ENCODE measurements at places on chromosomes 3 and 15. TPM values are rescaled to one million over a fixed set of nuclear protein-coding genes. Genes with fewer than 3 reads are reported as not detected.
A peak's percentile ranks its signal among the peaks of the same experiment; 100 is the strongest.

GRCh38 chr3:55556619-55557537 is 69.8 kb upstream of the WNT5A start:
- no peak for DNase-seq

DNA sequence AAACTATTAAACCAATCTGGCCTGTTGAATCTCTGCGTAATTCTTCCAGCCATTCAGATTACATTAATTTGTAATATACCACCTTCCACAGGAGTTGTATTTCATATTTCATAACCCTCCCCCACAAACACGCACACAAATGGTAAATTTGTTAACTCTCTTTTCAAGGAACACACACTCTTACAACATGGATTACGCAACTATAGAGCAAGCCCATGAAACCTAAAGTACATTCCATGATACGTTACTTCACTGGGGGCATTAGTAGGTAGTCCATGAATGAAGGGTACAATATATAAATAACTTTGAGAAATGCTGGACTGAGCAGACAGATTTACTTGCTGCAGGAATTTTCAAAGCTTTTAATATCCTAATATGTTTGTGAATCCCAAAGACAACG is 65.0 kb downstream of the TRIM69 start:
- no peak for DNase-seq

DNA sequence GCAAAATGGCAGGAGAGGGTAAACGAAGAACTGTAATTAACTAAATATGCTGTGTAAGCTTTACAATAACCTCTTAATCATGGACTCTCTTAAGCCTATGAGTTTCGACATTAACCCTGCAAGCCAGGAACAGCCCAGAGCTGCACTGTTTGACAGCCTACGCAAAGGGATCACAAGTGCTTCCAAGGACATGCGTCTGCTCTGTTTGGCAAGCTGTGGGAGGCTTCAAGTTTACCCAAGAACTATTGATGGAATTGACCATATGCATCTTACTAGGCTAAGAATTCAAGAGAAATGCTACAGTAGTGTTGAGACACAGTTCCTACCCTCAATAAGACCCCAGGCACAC is 66.0 kb downstream of the PDZRN3 start:
- no peak for DNase-seq

DNA sequence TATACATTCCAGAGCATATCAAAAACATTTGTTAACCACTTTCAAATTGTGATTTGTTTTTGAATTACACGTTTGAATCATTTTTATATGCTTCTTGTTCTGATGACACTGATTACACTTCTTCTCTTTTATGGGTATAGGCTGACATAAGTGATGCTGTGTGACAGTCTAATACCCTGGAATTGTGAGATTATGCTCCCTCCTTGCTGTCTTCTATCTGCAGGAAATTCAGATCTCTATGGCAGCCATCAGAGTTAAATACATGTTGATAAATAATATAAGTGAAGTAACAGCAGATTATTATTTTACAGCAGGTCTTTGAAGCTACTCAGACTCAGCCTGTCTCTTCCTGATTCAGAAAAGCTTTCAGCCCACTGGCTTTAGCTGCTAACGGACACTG is 248.9 kb downstream of the ZMAT3 start:
- DNase-seq = no peak

GRCh38 chr3:129746629-129747028 is 140.2 kb upstream of the PLXND1 start:
- no peak for DNase-seq

- DNase-seq = no peak
Measured at GRCh38 chr15:82810890-82811426, 1.5 kb downstream of the WHAMM start.

DNA sequence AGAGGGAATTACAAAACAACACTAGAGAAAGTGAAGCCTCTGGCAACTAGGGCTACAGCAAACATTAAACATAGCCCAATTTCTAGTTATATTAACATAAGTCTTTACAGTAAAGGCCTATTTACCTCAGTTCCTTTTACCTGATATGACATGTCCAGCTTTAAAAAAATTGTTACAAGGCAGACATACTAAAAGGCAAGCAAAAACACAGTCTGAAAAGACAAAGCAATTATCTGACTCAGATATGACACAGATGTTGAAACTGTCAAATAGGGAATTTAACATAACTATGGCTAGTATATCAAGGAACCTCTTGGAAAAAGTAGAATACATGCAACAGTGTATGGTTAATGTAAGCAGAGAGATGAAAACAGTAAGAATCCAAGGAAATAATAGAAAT is 238.6 kb downstream of the RAP2B start:
- DNase-seq = no peak

- DNase-seq = peak; percentile 42
Measured at GRCh38 chr3:146065573-146066006, 95.4 kb downstream of the PLOD2 start.

- DNase-seq = no peak
Measured at GRCh38 chr3:143363949-143364348, 244.4 kb downstream of the CHST2 start.

DNA sequence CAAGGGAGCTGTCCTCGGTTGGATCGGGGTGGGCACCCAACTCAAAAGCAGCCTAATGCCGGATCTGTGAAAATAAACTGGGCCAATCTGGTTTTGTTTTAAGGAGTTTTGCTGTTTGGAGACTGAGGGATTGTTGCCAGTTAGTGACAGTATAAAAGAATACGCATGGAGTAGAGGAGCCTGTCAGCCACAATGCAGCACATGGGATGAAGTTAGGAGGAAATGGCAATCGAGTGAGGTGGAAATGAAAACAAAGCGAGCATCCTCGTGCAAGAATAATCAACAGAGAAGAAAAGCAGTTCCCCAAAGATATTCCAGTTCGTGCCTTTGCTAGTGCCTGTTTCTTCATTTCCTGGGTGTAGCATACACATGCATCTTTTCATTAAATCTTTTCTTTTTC is 108.4 kb upstream of the RORA start:
- DNase-seq = no peak

DNA sequence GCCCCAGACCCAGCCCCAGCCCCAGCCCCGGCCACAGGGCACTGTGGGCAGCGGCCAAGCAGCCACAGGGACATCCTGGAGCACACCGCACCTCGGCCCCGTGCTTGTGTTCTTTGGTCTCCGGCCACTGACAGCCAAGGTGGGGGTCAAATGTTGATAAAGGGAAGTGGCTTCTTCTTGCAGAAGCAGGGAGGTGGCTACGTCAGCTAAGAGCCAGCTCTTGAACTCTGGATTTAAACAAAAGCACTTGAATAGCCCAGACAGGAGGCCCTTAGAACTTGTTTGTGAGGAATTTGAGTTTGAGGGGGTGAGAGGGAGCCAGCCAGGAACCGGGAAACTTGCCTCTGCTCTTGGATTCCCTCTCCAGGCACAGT is 135.8 kb upstream of the ABHD17C start:
- no peak for DNase-seq

DNA sequence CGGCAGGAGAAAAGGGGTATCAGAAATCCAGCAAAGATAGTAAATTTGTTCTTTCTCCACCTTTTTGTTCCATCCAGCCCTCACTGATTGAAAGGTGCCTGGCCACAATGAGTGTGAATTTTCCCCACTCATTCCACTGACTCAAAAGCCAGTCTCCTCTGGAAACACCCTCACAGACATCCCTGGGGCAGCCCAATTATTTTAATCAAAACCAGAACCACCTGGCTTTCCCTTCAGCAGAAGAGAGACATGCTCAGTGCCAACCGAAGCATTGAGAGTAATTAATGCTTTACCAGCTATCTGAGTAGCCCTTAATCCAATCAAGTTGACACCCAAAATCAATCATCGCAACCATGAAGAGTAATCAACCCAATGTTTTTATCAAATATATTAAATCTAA is 1129.6 kb upstream of the GBE1 start:
- no peak for DNase-seq

DNA sequence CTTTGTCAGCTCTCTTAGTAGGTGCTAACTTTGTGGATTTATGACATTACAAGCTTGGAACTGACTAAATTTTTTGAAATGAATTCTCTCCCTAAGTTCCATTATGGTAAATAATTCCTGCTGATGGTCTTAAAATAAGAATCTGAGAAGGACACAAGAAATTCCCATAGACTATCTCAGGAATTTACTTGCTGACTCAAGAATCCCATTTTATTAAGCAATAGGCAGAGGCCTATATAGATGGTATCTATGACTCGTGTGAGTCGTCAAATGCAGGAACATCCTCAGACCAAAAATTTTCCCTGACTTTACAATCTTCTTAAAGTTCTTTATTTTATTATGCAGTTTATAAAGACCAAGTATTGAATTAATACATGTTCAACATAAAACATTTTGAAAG is 30.7 kb upstream of the CBLB start:
- no peak for DNase-seq

- no peak for DNase-seq
Measured at GRCh38 chr3:123201223-123201556, 553 bp upstream of the SEC22A start.

GRCh38 chr15:91821458-91821857 is 32.0 kb upstream of the SLCO3A1 start:
- no peak for DNase-seq

DNA sequence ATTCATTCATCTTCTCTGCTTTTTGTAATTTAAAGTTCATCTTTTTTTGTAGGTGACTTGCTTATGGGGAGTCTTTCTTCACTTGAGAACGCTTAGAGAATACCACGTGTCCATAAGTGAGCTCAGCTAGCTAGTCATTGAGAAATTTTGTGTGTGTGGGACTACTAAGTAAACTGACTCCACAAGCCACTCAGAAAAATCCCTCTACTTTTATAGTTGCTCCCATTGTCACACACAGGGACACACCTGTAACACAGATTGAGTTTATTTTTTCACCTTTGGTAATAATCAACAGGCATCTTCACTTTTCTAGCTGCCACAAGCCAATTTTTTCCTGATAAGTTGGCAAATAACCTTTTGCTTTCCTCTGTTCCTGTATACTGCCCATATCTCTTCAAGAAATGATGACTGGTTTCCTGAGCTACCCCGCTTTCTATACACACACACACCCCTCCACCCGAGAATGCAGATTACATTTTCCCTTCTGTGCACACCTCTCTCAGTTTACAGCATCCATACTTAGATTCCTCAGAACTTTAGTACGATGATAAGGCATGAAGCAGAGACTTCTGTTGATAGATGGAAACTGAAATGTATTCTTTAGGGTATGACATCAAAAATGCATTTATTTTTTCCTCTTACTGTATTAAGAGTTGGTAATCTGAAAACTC is 4.6 kb downstream of the TSC22D2 start:
- DNase-seq = no peak

DNA sequence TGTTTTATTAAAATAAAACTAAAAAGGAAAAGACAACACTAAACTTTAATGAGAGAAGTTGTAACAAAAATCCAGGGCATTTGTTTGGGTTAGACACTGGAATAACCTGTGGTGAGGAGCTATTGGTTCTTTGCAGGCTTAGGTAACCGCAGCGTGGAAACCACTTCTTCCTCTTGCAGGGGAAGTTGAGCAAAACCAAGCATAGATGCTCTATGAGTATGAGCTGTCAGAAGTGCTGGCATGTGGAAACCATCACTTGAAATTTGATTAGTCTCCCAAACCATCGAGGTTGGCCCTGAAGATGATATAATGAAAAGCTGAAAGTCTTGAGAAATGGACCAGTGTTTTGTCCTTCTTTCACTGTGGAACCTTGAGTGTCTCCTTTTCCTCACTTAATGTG is 127.1 kb upstream of the RBMS3 start:
- DNase-seq = no peak

DNA sequence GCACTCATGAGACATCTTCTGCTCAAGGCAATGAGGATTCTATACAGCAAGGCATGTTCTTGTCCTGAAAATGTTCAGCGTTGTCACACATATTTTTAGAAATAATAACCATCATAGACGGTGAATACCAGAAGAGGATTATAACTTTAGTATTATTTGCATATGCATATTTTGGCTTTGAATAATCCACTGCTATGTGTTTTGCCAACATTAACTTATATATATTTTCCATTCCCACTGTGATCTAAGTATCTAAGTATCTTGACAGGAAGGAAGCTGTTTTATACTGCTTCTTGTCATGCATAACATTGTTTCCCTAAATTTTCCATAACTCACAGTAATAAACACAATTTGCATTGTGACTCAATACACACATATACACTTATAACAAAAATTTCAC is 509.5 kb downstream of the TBL1XR1 start:
- no peak for DNase-seq

DNA sequence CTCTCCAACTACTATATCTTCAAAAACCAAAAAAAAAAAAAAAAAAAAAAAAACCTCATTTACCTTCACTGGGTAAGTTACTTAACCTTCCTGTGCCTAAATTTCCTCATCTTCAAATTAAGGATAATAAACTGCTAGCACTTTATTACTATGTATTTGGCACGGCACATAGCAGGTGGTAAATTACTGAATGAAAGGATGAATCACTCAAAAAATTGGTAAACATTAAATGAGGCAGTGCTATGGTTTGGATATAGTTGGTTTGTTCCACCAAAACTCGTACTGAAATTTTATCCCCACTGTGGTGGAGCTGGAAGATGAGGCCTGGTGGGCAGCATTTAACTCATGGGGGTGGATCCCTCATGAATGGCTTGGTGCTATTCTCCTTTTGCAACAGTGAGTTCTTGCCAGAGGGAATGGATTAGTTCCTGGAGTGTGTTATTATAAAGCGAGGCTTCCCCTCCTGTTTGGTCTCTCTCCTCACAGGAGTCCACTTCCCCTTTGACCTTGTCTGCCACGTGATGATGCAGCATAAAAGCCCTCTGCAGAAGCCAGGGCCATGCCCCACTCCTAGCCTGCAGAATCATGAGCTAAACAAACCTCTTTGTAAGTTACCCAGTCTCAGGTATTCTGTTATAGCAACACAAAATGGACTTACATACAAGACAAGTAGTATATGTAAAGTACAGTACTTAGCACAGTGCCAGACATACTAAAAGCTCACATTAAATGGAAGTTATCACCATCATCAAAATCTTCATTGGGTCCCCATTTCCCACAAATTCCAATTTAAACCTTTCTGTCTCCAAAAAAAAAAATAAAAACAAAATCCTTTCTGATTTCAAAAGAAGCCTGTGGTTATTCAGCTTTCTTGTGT is 20.6 kb downstream of the DCUN1D1 start:
- DNase-seq = no peak

SERPINI2 gene
- polyA plus RNA-seq = 2.5 TPM

CD276 gene
- 172 TPM for polyA plus RNA-seq

ALDH1A2 gene
- 337 TPM for polyA plus RNA-seq

CRABP1 gene
- 65.6 TPM for polyA plus RNA-seq

EIF1B gene
- polyA plus RNA-seq = 138 TPM

CHRD gene
- polyA plus RNA-seq = 12.4 TPM

CX3CR1 gene
- polyA plus RNA-seq = 4.9 TPM

UNC13C gene
- 8.5 TPM for polyA plus RNA-seq

SEMA3F gene
- polyA plus RNA-seq = 73.4 TPM

CPA3 gene
- polyA plus RNA-seq = 0.64 TPM

C3orf22 gene
- not detected for polyA plus RNA-seq

RTP1 gene
- polyA plus RNA-seq = not detected

OIP5 gene
- 7.5 TPM for polyA plus RNA-seq

AMIGO3 gene
- polyA plus RNA-seq = 0.83 TPM

TICRR gene
- 7.2 TPM for polyA plus RNA-seq

CHST14 gene
- polyA plus RNA-seq = 35.3 TPM

WNT5A gene
- 17.6 TPM for polyA plus RNA-seq

RARB gene
- polyA plus RNA-seq = 52.0 TPM

LTK gene
- 3.4 TPM for polyA plus RNA-seq

POC1A gene
- polyA plus RNA-seq = 6.7 TPM

SHQ1 gene
- polyA plus RNA-seq = 17.4 TPM
